ENCODE measurements at places on chromosomes 7 and 10.

DNA sequence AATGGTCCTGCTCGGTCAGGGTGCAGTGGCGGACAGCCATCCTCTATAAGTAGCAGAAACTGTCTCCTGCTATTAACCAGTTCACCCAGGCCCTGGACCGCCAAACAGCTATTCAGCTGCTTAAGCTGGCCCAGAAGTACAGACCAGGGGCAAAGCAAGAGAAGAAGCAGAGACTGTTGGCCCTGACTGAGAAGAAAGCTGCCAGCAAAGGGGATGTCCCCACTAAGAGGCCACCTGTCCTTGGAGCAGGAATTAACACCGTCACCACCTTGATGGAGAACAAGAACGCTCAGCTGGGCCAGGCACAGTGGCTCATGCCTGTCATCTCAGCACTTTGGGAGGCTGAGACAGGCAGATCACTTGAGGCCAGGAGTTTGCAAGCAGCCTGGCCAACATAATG lies 5.6 kb upstream of the NSUN5 start:
- DNase-seq, result no peak

GRCh38 chr7:100247152-100247757 lies 27.5 kb downstream of the PVRIG start:
- DNase-seq, result no peak

- DNase-seq, result no peak
Observed at GRCh38 chr10:3963191-3963673, 178.2 kb upstream of the KLF6 start.

DNA sequence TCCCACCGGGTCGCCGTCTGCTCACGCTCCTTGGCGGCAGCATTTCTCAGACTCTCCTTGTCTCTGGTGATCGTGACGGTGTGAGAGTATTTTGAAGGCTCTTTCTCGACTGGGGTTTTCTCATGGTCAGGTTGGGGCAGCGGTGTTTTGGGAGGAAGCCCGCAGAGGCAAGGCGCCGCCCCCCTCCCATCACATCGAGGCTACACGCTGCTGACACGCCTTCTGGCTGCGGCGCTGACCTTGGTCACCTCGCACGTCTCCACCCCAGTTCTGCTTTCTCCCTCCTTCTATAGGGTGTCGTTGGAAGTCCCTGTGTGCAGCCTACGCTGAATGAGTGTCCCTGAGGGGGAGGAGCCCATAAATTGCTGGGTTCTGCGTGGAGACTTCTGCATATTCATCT lies 55.2 kb downstream of the GLRX3 start:
- DNase-seq, result no peak

DNA sequence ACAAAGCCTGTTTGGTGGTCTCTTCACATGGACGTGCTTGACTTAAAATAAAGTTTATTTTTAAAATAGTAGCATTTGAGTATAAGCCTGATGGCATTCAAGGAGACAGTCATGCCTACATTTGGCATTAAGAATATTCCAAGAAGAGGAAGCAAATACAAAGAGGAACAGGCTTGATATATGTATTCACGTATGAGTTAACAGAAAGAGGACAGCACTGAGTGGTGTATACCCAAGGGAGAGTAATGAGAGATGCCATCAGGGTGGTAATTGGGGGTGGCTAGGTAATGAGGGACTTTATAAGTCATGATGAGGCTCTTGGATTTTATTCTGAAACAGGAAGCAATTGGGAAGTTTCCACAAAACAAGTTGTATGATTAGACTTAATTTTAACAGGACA lies 363.3 kb downstream of the SEMA3D start:
- peak; percentile 16 for DNase-seq

DNA sequence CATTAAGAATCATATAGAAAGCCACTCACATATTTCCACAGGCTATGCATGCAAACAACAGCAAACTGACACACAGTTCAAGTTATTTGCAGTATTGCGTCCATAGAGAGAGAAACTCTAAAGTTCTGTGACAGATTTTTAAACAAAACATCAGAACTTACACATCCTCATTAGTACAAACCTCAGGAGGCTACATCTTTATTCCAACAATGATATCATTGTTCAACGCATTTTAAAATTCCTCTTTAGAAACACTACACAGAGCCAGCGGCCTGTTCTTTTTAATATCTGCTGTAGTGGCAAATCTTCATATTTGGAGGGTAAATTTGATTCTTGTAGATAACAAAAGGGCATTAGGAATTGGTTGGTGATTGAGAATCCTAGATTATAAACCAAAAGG lies 55.9 kb upstream of the NFE2L3 start:
- no peak for DNase-seq

- DNase-seq, result no peak
Observed at GRCh38 chr10:69317626-69318105, 39.4 kb downstream of the HK1 start.

DNA sequence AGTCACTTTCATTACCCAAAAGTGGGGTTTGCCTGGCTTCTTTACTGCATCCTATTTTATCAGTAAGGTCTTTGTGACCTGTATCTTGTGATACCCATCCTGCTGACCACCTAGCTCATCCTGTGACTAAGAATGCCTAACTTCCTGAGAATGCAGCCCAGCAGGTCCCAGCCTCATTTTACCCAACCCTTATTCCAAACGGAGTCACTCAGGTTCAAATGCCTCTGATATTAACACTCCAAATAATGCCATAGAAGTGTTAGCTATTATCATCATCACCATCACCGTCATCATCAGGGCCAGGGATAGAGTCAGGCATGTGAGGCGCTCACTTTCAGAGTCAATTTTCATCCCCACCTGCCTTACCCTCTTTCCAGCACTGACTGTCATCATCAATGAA lies 85.5 kb downstream of the SLC16A9 start:
- no peak for DNase-seq

- no peak for DNase-seq
Observed at GRCh38 chr7:70743531-70744325, 388.2 kb upstream of the GALNT17 start.

DNA sequence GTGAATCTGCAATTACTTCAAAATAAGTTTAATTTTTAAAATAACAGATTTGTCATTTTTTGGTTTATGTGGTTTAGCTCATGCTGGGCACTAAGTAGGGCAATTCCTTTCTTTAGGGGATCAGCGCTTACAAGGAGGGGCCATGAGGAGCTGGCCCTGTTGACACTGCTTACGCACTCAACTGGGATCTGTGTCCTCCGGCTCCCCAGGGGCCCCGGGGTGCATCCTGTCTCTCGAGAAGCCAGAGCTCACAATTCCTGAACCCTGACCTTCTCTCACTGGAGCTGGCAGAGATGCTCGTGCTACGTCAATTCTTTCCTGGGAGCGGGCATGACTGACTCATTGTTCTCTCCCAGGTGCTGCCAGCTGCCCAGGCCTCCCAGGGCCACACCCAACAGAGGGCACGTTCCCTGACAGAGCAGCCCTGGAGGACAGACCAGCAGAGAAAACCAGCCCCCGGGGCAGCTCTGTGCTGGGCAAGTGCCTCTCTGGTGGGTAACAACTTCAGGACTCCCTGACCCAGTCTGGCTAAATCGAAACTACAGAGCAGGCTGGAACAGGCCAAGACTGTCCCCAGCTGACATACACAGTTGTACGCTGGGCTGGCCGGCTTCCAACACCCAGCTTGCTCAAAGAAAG lies 36.8 kb downstream of the CTBP2 start:
- DNase-seq, result no peak

GRCh38 chr7:28041508-28042314 lies 138.9 kb downstream of the JAZF1 start:
- no peak for DNase-seq

GRCh38 chr10:33321516-33321915 lies 13.0 kb downstream of the NRP1 start:
- DNase-seq, result no peak

DNA sequence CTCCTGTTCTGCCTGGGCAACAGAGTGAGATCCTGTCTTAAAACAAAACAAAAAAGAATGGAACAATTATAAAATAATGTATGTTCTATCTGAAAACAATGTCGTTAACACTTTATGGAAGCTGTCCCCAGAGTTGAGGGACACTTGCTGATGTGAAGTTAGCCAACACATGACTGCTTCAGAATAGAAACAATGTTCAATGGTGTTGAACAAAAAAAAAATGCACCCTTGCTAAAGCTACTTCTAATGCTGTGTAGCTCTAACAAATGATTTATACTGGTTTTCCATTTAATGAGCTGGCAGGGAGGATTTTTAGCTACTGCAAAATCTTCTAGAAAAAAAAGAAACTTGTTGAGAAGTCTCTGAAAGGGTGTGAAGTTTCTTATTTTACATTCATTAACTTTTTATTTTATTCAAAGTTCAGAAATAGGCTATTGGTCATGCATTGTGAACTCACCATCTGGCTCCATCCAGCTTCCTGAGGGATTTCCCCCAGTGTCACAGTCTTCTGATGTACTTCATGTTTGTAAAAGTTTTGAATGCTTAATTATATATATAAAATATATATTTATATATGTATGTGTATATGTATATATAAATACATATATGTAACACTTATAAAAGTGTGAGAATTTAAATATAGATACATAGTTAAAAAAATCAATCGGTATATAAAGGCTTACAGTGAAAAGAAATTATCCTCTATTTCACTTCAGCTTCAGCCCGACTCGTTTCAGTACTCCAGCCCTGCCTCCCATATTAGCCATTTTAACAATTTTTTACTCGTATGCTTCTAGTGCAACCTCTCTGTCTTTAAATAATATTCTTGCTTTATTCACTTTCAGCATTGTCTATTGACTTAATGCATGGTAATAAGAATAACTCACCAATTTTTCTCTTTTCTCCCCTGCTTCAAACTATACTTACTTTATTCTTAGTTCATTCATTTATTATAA lies 35.0 kb downstream of the HDAC9 start:
- no peak for DNase-seq

DNA sequence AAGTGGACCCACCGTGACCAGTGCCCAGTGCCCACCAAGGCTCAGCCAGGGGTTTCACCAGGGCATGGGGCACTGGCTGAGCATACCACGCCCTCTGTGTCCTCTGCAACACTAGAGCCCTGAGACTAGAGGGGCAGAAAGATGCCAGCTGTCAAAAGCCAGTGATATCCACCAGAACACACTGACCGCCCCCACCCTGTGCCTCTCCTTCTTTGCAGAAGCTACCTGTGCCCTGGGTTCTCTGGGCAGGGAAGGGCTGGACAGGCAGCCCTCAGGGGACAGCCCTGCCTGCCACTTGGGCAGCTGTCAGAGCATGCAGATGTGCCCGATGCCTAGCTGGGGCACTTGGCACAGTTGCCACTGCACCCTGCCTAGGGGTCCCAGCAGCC lies 494 bp downstream of the VSIR start:
- DNase-seq, result no peak

DNA sequence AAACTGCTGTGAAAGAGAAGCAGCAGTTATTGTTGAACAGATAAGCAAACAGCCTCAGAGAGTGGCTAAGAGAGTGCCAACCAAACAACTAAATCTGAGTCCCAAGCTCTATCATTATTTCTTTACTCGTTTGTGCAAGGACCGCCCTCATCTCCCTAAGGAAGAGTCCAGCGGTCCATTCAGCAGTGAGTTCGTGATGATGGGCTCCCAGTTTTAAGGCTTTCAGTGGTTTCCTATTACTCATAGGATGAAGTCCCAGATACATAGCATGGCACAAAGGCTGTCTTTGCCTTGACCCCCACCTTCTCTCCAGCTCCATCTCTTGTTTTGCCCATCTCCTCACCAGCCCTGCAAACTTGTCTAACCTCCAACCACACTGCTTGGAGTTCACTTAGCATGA lies 24.3 kb upstream of the PDE1C start:
- no peak for DNase-seq

- DNase-seq, result no peak
Observed at GRCh38 chr10:115998301-115998700, 274.7 kb downstream of the GFRA1 start.

DNA sequence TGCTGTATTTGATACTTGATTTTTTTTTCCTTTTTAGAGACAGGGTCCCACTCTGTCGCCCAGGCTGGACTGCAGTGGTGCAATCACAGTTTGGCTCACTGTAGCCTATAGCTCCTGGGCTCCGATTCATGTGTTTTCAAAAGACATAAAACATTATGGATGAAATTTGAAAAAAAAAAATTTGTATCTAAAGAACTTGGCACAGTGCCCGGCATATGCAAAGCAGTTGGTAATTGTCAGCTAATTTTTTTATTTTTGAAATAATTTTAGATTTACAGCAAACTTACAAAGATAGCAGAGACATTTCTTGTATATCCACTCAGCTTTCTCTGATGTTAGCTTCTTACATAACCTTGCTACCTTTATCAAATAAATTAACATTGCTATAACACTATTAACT lies 20.3 kb upstream of the SAMD8 start:
- DNase-seq, result no peak

DNA sequence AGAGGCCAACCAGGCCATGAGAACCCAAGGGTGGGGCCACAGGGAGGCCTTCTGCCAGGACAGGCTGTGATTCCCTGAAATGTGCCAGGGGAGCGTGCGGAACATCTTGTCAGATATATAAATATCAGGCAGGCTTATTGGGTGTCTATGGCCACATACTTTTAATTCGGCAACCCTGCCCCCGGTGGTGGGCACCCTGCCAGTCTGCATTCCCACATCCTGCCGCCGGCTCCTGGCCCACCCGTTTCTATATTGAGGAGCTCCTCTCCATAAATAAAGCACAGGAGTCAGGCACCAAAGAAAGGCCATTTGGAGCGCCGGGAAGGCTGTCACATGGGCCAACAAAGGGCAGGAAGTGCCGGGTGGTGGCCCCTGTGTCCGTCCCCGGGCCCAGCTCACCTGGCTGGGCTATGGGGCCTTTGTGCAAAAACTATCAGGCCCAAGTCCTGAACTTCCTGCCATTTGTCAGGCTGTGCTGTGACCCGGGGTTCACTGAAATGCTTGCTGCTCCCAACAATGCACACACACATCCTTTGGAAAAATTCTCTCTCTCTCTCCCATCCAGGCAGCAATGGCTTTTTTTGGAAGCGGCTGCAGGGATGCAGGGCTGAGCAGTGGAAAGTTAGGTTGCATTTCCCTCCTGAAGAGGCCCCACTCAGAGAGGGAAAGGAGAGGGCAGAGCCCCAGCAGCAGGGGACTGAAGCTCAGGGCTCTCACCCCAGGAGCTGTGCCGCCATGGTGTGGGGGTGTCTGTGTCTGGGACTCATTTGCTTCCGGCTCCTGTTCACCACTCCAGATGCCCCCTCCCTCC lies 25.0 kb upstream of the PODXL start:
- no peak for DNase-seq

GRCh38 chr7:38846280-38846679 lies 62.7 kb downstream of the VPS41 start:
- DNase-seq, result no peak

GRCh38 chr7:27160145-27160545 lies 3.7 kb upstream of the HOXA7 start:
- DNase-seq, result no peak

- no peak for DNase-seq
Observed at GRCh38 chr7:106423821-106424475, 139.2 kb upstream of the NAMPT start.
